GM23338 (cell line): ENCODE measurements at places on chromosomes 12 and 14.

- peaks cover 8% of the 10 kb centered on the region for H3K4me1 ChIP-seq
- H3K27me3 ChIP-seq: no peaks in the 10 kb centered on the region
- no peak overlapping the region for H3K27ac ChIP-seq
- DNase-seq: no peak
- no peak overlapping the region for H3K4me3 ChIP-seq
- H3K36me3 ChIP-seq: no peaks in the 10 kb centered on the region
These were observed 162.6 kb upstream of the LRIG3 start for GRCh38 chr12:59082952-59083351.

DNA sequence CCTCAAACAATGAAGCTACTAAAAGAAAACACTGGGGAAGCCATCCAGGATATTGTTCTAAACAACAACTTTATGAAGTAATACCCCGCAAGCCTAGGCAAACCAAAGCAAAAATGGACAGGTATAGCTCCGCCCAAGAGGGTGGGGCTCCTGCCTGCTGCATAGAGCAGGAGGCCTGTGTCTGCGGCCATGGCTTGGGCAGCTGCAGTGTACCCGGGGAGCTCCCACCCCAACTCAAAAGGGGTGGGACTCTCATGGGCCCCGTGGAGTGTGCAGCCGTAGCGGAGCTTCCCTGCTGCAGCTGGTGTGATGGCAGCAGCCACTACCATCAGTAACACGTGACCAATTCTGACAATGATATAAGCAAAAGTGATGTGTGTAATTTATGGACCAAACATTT lies 264.2 kb upstream of the KITLG start:
- H3K4me1 ChIP-seq: no peaks in the 10 kb centered on the region
- peak; percentile 10 for DNase-seq
- no peak overlapping the region for H3K4me3 ChIP-seq

DNA sequence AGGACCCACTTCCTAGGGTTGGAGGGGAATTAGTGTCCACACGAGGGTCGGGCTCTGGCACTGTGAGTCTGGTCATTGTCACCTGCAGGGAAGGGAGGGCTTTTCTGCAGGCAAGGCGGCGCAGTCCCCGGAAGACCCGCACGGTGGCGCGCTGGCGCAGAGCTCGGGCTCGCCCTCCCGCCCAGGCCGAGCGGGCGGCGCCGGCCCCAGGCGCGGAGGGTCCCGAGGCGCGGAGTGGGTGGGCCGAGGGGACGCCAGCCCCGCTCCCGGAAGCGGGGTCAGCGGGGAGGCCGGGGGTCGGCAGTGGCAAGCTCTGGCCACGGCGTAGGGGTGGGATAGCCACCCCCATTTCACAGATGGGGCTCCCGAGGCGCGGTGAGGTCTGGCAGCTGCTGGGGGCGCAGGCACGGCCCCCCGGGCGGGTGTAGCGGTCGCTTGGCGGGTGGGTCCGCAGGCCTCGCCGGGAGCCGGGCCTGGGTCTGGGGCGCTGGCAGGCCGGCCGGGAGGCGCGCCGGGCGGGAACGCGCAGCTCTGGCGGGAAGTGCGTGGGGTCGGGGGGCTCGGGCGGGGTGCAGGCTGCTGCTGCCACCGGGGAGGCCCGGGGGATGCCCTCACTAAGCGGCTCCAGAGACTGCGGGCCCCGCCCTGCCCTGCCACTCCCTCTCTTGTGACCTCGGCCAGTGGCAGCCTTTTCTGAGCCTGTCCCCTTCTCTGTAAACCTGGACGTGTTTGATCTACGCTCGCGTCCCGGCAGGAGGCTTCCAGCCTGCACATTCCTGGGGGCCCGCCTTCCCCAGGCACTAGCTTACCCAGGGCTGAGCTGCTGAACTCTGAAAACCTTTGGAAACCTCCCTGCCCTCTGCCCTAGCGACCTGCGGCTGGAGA lies 46.1 kb downstream of the CYP46A1 start:
- H3K36me3 ChIP-seq: no peaks in the 10 kb centered on the region
- no peaks in the 10 kb centered on the region for H3K27me3 ChIP-seq
- H3K4me1 ChIP-seq: peaks cover 5% of the 10 kb centered on the region
- peak; percentile 89 for DNase-seq
- no peak overlapping the region for H3K27ac ChIP-seq
- H3K4me3 ChIP-seq: peak overlapping the region; percentile 71

DNA sequence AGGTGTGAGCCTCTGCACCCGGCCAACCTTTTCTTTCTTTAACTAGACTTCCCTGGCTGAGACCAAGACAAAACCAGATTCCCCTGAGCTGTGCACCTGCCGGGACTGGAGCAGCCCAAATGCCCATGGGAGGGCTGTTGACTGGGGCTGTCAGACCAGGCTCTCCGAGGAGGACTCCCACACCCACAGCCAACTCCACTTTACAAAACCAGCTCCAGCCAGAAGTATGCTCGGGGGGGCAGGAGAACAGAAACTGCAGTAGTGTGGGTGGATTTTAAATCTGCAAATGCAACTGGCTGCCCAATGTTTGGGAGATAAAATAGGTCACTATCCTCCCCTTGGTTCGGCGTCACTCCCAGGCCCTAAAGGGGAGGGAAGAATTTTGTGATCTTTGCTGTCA lies 78.5 kb downstream of the VCPKMT start:
- no peaks in the 10 kb centered on the region for H3K4me1 ChIP-seq
- H3K27me3 ChIP-seq: no peaks in the 10 kb centered on the region
- no peak for DNase-seq
- H3K36me3 ChIP-seq: no peaks in the 10 kb centered on the region

DNA sequence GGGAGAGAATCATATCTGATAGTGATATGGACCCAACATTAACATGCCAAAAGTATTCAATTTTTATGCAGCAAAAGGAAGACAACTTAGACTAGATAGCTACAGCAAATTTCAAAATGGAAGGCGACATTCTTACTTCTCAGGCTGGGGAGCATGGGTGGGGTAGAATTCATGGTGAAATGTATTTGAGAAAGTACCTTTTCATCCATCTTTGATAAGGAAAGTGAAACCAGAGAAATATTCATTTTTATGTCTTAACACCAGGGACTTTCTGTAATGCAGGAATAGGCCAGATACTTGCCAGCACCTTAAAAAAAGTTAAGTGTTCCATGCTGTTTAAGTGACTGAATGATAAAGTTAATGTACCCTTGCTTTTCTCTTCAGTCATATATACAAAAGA lies 13.4 kb downstream of the BTG1 start:
- peaks cover 46% of the 10 kb centered on the region for H3K4me1 ChIP-seq
- H3K27me3 ChIP-seq: no peaks in the 10 kb centered on the region
- no peak overlapping the region for H3K27ac ChIP-seq

GRCh38 chr12:31228811-31229792 lies 96.8 kb downstream of the SINHCAF start:
- DNase-seq: no peak
- no peak overlapping the region for H3K4me3 ChIP-seq
- H3K27me3 ChIP-seq: no peaks in the 10 kb centered on the region
- no peak overlapping the region for H3K27ac ChIP-seq

GRCh38 chr12:101941306-101942249 lies 64.2 kb downstream of the DRAM1 start:
- no peaks in the 10 kb centered on the region for H3K27me3 ChIP-seq
- no peak for DNase-seq
- peaks cover 3% of the 10 kb centered on the region; the same call in 1 of the 2 replicates for H3K4me1 ChIP-seq
- no peak overlapping the region for H3K4me3 ChIP-seq
- no peak overlapping the region for H3K27ac ChIP-seq

- DNase-seq: no peak
- no peak overlapping the region for H3K4me3 ChIP-seq
- H3K4me1 ChIP-seq: no peaks in the 10 kb centered on the region
- no peaks in the 10 kb centered on the region for H3K27me3 ChIP-seq
These were observed 390.1 kb downstream of the DPF3 start for GRCh38 chr14:72503696-72504368.

DNA sequence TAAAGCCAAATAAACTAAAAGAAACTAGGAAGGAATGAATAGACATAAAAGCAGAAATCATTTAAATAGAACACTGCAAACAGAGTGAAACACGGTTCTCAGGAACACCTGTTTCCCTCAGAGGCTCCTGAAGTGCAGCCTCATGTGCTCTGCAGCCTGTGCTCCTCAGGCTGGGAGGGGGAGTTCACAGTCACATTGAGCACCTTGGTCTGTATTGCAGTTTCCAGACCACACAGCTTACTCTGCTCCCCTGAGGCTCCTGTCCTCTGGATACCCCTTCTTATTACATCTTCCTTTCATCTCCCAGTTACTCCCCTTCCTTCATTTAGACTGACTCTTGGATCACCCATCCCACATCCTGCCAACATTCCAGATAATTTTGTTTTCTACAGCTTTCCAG lies 49.7 kb upstream of the DCD start:
- H3K4me3 ChIP-seq: no peak overlapping the region
- H3K27me3 ChIP-seq: no peaks in the 10 kb centered on the region
- no peak for DNase-seq

GRCh38 chr12:94173660-94174265 lies 25.4 kb downstream of the PLXNC1 start:
- peaks cover 90% of the 10 kb centered on the region for H3K27me3 ChIP-seq
- peaks cover 6% of the 10 kb centered on the region; the same call in 1 of the 2 replicates for H3K4me1 ChIP-seq
- no peak for DNase-seq

- peaks cover 4% of the 10 kb centered on the region; the same call in 1 of the 2 replicates for H3K36me3 ChIP-seq
- H3K27me3 ChIP-seq: no peaks in the 10 kb centered on the region
- H3K4me1 ChIP-seq: no peaks in the 10 kb centered on the region
- H3K4me3 ChIP-seq: no peak overlapping the region
- DNase-seq: no peak
These were observed 33.3 kb downstream of the KCTD10 start for GRCh38 chr12:109443794-109444193.

DNA sequence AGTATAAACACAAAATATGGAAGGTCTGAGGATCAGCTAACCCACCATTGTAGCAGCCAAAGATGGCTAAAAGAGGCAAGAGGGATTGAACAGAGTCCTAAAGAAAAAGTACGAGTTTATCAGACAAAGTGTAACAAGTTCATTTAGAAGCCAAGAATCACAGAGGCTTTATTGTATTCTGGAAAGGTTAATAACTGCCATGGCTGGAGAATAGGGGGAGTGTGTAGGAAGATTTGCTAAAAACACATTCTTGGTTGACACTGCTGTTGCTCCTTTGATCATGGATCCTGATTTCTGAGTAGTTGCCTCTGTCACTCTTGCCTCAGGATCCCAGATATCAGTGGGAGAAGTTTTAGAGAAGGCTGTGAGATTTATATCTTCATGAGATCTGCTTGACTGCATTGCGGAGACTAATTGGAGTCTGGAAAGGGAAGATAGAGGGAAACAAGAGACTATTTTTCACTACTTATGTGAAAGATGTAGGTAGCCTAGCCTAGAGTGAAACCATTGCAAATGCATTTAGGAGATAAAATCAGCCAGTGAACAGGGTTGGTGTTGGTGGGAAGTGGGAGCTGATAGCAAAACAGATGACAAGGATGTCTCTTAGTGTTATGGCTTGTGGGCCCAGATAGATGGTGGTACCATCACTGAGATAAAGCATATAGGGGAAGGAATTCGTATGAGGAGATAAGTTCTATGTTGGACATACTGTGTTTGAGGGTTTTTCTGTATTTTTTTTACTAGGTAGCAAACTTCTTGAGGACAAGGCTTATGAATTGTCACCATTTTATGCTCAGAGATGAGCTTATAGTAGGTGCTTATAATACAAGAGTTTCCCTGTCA lies 402.9 kb upstream of the PDE3A start:
- no peak overlapping the region for H3K27ac ChIP-seq
- no peak for DNase-seq
- H3K4me1 ChIP-seq: 0 out of 2 replicates have a peak, but pooled peaks cover 10% of the 10 kb centered on the region
- H3K27me3 ChIP-seq: no peaks in the 10 kb centered on the region

- H3K27me3 ChIP-seq: no peaks in the 10 kb centered on the region
- no peaks in the 10 kb centered on the region for H3K4me1 ChIP-seq
- H3K27ac ChIP-seq: no peak overlapping the region
- no peaks in the 10 kb centered on the region for H3K36me3 ChIP-seq
- H3K4me3 ChIP-seq: no peak overlapping the region
These were observed 18.1 kb downstream of the CLEC2B start for GRCh38 chr12:9851050-9851449.

DNA sequence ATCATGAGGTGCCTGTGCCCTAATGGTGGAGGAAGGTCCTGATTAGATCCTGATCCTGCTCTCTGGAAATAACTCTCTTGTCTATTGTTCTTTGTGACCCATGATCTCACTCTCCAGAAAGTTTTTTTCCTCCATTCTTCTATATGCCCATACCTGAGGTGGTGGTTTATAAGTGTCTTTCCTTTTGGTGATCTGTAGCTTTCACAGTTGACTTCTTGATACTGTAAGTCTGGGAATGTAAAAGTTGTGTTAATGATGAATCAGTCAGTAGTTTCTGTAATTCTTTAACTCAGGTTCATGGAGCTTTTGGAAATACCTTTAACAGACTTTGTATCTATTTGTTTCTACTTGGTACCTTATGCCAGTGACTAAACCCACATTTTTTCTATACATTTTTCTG lies 444.0 kb upstream of the FLRT2 start:
- H3K27ac ChIP-seq: no peak overlapping the region
- DNase-seq: no peak
- H3K27me3 ChIP-seq: no peaks in the 10 kb centered on the region
- H3K4me1 ChIP-seq: no peaks in the 10 kb centered on the region

DNA sequence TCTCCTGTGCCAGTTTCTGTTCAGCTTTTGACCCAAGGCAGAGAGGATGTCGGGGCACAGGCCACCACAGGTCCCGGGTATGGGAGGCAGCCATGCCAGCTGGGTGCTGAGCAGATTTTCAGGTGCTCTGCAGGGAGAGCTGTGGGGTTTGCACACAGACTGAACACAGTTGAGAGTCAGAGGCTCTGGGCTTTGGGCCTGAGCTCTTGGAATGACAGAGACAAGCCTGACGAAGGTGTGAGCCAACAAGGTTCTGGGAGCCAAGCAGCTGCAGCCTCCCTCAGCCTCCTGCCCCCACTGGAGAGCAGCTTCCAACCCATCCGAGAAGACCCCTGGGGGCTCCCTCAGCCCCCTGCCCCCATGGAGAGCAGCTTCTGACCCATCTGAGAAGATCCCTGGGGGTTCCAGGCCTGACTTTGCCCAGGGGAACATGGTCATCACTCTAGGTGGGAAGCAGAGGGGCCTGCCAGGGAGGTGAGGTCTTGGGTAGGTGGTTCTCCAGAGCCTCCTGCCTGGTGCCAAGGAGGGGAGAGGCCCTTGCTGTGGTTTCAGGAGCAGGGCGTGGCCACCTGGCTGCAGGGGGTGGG lies 13.8 kb downstream of the FBRSL1 start:
- no peaks in the 10 kb centered on the region for H3K36me3 ChIP-seq
- DNase-seq: no peak
- no peak overlapping the region for H3K4me3 ChIP-seq
- H3K27me3 ChIP-seq: no peaks in the 10 kb centered on the region
- no peak overlapping the region for H3K27ac ChIP-seq

DNA sequence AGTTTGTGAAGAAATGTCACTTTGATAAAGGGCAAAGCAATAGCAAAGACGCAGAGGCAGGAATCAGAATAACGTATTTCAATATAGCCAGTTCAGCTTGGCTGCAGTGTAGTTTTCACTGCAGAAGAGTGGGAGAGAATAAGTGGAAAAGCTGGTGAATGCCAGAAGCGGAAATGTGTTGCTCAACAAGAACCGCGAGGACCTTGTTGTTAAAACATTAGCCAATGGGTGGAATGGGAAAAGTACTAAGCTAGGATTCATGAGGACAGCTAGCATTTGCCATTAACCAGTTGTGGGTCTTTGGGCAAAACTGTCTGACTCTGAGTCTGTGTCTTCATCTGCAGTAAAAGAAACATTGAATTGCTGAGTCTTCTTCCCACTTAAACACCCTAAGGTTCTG lies 292.9 kb upstream of the GRIP1 start:
- no peaks in the 10 kb centered on the region for H3K4me1 ChIP-seq
- no peaks in the 10 kb centered on the region for H3K36me3 ChIP-seq
- H3K4me3 ChIP-seq: no peak overlapping the region
- DNase-seq: no peak
- H3K27me3 ChIP-seq: no peaks in the 10 kb centered on the region
